ENCODE measurements at places on chromosomes 6 and 20. TPM values are rescaled to one million over a fixed set of nuclear protein-coding genes. Genes with fewer than 3 reads are reported as not detected.

FRMD1 gene
- total RNA-seq, result not detected

SIRPD gene
- not detected for total RNA-seq

NNAT gene
- total RNA-seq, result 0.42 TPM

PPP1R14C gene
- total RNA-seq, result under 0.01 TPM

TDRD6 gene
- 0.05 TPM for total RNA-seq

CST7 gene
- total RNA-seq, result not detected

NANP gene
- total RNA-seq, result 12.6 TPM

Data from smooth muscle cell of the umbilical artery (primary cell).